ENCODE measurements at places on chromosomes 1 and 21. TPM values are rescaled to one million over a fixed set of nuclear protein-coding genes. Genes with fewer than 3 reads are reported as not detected.

IER5 gene
- 7.7 TPM for total RNA-seq

ABCB10 gene
- 24.0 TPM for total RNA-seq

SPATA1 gene
- total RNA-seq, result 1.5 TPM

CDC42 gene
- 192 TPM for total RNA-seq

KRTAP13-2 gene
- not detected for total RNA-seq

GRCh38 chr21:34615487-34615814, 538 bp upstream of the RCAN1 start:
- DNase-seq, result no peak
- peak overlapping the region; percentile 89 for H3K4me3 ChIP-seq
- no peak overlapping the region for H3K27ac ChIP-seq
- H3K4me1 ChIP-seq, result peaks cover 17% of the 10 kb centered on the region
- peaks cover 36% of the 10 kb centered on the region for H3K27me3 ChIP-seq
- no peaks in the 10 kb centered on the region for H3K36me3 ChIP-seq

GRCh38 chr1:61914823-61915482, 172.7 kb downstream of the PATJ start:
- no peaks in the 10 kb centered on the region for H3K27me3 ChIP-seq
- no peaks in the 10 kb centered on the region for H3K36me3 ChIP-seq
- H3K4me3 ChIP-seq, result peak overlapping the region; percentile 0
- peak overlapping the region; percentile 58 for H3K27ac ChIP-seq
- peaks cover 24% of the 10 kb centered on the region for H3K4me1 ChIP-seq
- DNase-seq, result no peak

DNA sequence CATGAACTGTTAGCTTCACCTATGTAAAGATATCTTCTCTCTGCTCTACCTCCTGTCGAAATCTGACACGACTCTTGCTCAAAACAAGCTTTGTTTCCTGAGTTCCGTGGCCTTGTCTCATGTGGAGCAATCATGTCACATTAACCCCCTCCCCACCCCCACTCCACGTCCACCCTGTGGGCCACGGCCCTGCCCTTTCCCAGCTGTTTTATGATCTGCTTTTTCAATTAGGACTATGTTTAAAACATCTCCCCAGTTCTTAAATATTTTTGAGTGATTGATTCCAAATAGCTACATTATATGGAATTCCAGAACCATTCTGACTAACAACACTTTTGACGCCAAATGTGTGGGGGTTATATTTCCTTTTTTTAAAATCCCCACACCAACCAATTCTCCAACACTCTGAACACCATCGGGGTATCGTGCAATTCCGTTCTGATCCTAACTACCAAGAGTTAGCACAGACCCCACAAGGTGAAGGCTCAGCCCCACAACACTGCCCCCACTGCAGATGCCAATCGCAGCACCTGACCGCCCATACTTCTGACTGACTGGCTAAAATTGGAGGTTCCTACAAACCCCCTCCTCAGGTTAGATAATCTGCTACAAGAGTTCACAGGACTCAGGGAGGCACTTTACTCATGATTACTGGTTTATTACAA, 12.7 kb upstream of the S100A8 start:
- peaks cover 50% of the 10 kb centered on the region for H3K27me3 ChIP-seq
- H3K4me3 ChIP-seq, result no peak overlapping the region
- H3K27ac ChIP-seq, result no peak overlapping the region
- H3K4me1 ChIP-seq, result no peaks in the 10 kb centered on the region

DNA sequence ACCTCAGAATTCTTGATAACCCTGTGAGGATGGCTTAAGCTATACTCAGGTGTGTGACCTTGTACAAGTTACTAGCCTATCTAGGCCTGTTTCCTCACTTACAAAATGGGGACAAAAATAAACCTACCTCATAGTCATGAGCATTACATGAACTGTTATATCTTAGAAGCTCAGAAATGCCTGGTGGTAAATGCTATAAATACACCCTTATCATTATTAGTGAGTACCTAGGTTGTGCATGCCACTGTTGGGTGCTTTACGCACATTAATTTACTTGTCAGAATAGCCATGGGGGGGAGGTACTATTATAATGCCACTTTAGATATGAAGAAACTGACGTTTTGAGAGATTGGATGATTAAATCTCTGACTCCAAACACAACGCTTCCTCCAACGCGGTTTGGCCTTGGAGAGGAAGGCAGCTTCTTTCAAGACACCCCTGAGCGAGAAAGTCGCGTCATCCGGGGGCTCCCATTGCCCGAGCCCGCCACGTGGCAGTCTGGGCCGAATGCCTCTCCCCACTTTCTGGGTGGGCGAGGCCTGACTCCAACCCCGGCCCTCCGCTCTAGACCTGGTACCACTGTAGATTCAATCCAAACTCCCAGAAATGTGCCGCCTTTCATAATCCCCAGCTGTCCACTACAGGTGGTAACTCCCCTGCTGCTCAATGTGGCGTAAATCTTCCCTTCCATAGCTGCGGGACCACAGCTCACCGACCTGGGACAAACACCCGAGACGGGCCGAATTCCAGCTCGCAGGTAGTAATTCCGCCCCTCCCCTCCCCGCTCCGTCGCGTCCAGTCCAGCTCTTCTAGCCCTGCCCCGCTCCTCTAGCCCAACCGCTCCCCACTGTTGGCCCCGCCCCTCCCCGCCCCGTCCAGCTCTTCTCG, 771 bp upstream of the RAD54L start:
- no peak for DNase-seq
- peak overlapping the region; percentile 92 for H3K27ac ChIP-seq
- H3K27me3 ChIP-seq, result no peaks in the 10 kb centered on the region
- peaks cover 31% of the 10 kb centered on the region for H3K4me1 ChIP-seq
- peak overlapping the region; percentile 99 for H3K4me3 ChIP-seq

GRCh38 chr1:2913091-2913490, 108.2 kb upstream of the ACTRT2 start:
- DNase-seq, result no peak
- H3K36me3 ChIP-seq, result peaks cover 8% of the 10 kb centered on the region
- no peak overlapping the region for H3K4me3 ChIP-seq

DNA sequence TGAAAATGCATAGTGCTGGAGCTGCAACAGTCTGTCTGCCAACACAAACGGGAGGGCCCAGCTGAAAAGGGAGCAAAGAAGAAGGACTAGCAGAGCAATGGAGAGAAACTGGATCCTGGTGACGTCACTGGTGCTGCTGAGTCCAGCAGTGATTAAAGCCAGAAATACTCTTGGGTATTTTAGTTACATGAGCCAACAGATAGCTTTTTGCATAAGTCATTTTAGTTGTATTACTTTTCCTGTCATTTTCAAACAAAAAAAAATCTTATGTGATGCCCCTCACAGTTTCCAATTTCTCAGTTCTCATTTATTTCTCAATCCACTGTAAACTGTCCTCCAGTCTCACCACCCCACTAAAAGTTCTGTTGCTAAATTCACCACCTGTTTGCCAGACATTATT, 38.7 kb upstream of the NEK7 start:
- no peaks in the 10 kb centered on the region for H3K4me1 ChIP-seq
- H3K36me3 ChIP-seq, result no peaks in the 10 kb centered on the region
- H3K27ac ChIP-seq, result no peak overlapping the region
- no peaks in the 10 kb centered on the region for H3K27me3 ChIP-seq
- DNase-seq, result no peak

GRCh38 chr1:198780376-198780775, 141.5 kb downstream of the PTPRC start:
- H3K4me1 ChIP-seq, result no peaks in the 10 kb centered on the region
- no peak overlapping the region for H3K27ac ChIP-seq
- H3K36me3 ChIP-seq, result no peaks in the 10 kb centered on the region
- H3K4me3 ChIP-seq, result no peak overlapping the region
- no peaks in the 10 kb centered on the region for H3K27me3 ChIP-seq
- no peak for DNase-seq
